Mesendoderm (in vitro differentiated cells): ENCODE measurements at places on chromosomes 2 and 18.

DNA sequence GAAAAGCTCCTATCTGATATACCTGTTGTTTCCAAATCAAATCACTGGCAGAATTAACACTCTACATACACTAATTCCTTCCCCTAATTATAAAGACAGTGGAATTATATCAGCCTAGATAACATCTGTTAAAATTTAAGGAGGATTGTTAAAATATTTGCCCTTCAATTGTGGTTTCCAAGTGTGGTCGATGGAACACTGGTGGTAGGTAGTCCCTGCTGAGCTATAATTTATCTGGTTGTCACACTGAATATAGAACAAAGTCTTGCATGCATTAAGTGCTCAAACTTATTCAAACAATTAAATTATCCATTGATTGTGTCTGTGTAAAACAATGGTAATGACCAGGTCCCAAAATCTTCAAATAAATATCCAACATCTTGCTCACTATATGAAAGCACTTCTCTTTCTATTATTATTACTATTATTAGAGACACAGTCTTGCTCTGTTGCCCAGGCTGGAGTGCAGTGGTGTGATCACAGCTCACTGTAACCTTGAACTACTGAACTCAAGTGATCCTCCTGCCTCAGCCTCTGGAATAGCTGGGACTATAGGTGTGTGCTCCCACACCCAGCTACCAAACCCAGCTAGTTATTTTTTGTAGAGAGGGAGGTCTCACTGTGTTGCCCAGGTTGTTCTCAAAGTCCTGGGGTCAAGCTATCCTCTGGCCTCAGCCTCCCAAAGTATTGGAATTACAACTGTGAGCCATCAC is 12.0 kb downstream of the CDH2 start:
- DNase-seq = no peak

- no peak for DNase-seq
Measured at GRCh38 chr2:170086751-170087412, 91.1 kb upstream of the MYO3B start.

- DNase-seq = no peak
Measured at GRCh38 chr2:82636402-82637020, 1822.6 kb downstream of the SUCLG1 start.

GRCh38 chr18:48821251-48821590 is 129.5 kb downstream of the SMAD7 start:
- no peak for DNase-seq

GRCh38 chr18:28075501-28075900 is 101.4 kb downstream of the CDH2 start:
- DNase-seq = peak; percentile 91
